Fibroblast of pulmonary artery (primary cell): ENCODE measurements at places on chromosomes 5 and 9.
A peak's percentile ranks its signal among the peaks of the same experiment; 100 is the strongest.

DNA sequence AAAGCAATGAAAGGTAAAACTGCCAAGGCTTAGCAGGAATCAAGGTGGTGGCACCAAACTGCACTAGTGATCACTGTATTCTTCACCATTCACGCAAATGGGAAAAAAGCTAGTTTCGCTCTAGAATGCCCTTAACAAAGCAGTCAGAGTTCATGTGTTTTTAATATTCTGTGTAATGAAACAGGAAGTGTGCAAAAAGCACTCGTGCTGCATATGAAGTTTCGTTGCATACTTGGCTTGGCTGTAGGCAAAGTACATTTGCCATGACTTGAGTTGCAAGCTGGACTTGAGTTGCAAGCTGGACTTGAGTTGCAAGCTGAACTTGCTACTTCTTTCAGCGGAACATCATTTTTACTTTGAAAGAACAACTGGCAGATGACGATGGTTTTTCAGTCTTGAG is 55.4 kb downstream of the FOXI1 start:
- DNase-seq = no peak

- no peak for DNase-seq
These were observed 103.4 kb downstream of the ADAMTS2 start for GRCh38 chr5:179241764-179242370.

GRCh38 chr9:2158111-2158610 is 143.0 kb downstream of the SMARCA2 start:
- peak; percentile 85 for DNase-seq

GRCh38 chr5:97063251-97063650 is 79.2 kb downstream of the LIX1 start:
- no peak for DNase-seq

GRCh38 chr9:35557320-35557719 is 47.7 kb upstream of the TESK1 start:
- no peak for DNase-seq

GRCh38 chr5:160641405-160641804 is 210.6 kb downstream of the ATP10B start:
- DNase-seq = no peak

DNA sequence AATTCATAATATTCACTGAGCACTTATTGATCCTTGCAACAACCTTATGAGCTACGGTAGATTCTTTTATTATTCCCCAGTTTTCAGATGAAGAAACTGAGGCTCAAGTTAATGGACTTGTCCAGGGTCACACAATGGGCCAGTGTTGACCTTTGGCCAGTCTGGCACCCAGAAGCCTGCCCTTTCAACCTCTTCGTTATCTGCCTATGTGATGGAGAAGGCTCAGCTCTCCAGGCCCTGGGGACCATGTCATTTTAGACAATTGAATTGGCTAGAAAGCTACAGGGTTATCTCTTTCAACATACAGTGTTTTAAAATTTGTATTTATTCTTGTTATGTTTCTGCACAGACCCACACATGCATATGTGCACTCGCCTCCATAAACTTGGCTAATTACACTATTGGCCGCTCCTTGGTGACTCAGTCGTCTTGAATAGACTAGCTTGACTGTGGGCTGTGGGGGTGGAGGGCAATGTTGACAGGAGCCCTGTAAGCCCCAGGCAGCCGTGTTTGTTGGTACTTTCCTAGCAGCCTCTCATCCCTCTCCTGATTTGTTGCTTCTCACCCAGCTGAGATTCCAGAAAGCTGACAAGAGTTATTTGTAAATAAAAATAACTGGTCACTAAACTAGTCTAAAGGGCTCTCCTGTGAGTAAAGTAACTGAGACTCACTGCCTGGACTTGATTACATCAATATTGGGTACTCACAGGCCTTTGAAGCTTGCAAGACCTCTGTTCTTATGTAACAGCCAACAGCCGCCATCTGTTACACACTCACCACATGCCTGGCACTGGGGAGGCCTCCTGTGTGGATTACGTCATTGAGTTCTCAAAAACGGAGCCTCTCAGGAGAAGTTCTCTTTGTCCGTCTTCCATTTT is 8.5 kb upstream of the ANGPTL2 start:
- peak; percentile 94 for DNase-seq

GRCh38 chr9:107942291-107942690 is 452.7 kb upstream of the KLF4 start:
- DNase-seq = peak; percentile 8

- DNase-seq = no peak
These were observed 196.3 kb downstream of the PSAT1 start for GRCh38 chr9:78493166-78493742.

DNA sequence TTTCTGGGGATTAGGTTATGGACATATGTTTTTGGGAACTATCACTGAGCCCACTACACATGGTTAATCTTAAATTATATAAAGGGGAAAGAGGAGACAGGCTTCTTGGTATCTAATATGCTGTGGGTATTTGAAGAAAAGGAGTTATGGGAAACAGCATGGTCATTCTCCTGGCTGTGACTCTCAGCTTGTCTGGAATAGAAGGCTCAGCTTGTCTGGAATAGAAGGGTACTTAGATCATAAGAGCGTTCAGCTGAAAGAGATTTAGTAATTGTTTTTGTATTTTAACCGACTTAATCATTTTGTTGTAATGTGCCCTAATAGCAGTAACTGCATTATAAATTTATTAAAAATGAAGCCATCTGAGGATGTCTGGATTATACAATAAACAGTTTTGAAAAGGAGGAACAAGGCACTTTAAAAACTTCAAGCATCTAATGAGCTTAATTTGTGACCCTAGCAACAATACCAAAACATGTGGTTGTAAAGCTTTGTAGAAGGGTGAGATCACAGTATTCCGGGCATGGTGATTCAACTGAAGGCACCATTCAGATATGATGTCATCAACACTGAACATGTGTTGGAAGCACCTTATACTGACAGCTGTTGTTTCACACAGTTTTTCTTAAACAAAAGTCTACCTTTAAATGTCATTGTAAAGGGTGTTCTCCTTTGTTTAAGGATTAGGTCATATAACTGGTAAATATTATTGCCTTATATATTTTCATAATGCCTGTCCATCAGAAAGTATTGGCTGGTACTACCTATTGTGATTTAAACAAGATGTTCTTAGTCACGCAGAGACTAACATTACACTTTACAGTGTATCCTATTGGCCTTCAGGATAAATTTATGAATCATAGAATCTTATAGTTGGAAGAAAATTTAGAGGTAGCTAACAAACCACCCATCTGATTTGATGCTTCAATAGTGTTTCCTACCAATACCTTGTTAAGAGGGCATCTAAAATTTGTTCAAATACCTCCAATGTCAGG is 2174.1 kb upstream of the WWC1 start:
- DNase-seq = no peak

- peak; percentile 68 for DNase-seq
These were observed at the start of gene SH3TC2 for GRCh38 chr5:149063017-149063687. Gene SH3TC2, minus strand, starts transcription at chr5:149063062. Its CDS starts 40 bp downstream, at chr5:149063022.

GRCh38 chr5:16589658-16590057 is 27.1 kb downstream of the RETREG1 start:
- no peak for DNase-seq

GRCh38 chr5:153784277-153784676 is 254.4 kb downstream of the FAM114A2 start:
- no peak for DNase-seq

GRCh38 chr5:179908528-179908927 is 831 bp upstream of the TBC1D9B start:
- no peak for DNase-seq
